Stimulated activated CD4-positive, alpha-beta T cell treated with anti-CD3 and anti-CD28 coated beads, Interleukin-1b, Interleukin-23, amount 100 ng/mL, for 24 hours (primary cell): ENCODE measurements at places on chromosomes 2 and 18.

GRCh38 chr2:42846932-42847595 is 54.7 kb upstream of the HAAO start:
- DNase-seq = no peak

DNA sequence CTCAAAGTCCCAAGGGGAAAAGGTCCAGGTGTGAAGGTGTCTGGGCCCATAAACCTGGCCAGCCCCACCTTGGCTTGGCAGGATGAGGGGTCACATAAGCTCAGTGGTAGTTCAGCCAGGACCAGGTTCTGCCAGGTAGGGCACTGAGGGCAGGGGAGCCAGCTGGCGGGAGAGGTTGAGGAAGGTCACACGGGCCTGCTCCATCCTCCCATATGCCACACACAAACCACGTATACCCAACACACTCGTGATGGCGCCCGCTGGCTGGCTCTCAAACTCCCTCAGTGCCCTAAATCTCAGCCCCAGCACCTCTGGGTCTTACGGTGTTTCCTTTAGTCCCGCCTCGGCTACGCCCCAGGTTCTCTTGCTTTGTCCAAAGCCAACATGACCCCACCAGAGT is 160.5 kb downstream of the ZFP36L2 start:
- no peak for DNase-seq

DNA sequence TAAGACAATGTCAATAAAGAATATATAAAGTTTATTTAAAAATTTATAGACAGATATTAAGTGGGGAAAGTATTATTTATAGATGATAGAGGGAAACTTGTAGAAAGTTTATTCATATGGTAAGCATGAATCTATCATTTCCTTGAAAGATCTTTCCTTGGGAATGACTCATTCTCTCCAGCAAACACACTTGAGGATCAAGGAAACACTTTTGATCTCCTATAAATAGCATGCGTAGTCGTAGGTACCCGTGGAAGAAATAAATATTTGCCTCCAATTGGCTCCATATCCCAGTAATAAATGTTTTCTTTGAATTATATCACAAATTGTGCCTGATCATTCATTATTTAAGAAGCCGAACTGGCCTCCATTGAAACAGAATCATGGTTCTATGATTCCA is 483.4 kb downstream of the RNF144A start:
- no peak for DNase-seq

- no peak for DNase-seq
These were observed 30.9 kb upstream of the SERPINB12 start for GRCh38 chr18:63511285-63511684.

DNA sequence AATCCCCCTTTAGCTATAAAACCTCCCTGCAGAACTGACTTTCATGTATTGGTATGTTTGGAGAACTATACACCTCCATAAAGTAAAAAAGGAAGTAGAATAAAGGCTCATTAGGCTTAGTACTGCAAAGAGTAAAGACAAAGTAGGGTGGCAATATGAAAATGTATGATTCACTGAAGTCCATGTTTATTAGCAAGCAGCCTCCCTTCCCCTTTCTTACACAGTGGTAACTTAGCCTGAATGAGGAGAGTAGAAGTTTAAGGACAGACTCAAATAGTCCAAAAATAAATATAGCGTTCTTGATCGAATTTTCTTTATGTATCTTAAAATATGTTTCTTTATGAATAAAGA is 1.5 kb downstream of the ZNF804A start:
- no peak for DNase-seq
